ENCODE measurements at places on chromosomes 12 and 14. TPM values are rescaled to one million over a fixed set of nuclear protein-coding genes. Genes with fewer than 3 reads are reported as not detected.

GRCh38 chr12:37548266-37548805 lies 768.2 kb upstream of the ALG10B start:
- ATAC-seq = no peak

The ADCY6 gene
- total RNA-seq = 18.6 TPM

DNA sequence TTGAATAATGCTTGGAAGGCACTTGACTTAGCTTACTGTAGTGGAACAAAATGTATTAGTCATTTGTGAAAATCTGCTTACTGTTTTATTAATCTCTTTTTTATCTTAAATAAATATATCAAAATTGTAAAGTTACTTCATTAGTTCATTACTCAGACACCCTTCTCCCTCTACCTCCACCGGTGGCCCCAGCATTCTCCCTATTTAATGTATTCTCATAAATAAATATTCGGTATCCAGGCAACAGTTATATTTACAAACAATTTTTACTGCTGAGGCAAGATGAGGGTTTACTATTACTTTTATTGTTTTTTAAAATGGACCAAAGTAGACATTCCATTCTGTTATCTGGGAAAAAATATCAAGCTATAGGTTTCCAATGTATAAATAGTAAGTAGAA lies 19.6 kb upstream of the ALX1 start:
- ATAC-seq = no peak

GRCh38 chr14:90290337-90291011 lies 34.1 kb downstream of the PSMC1 start:
- ATAC-seq = no peak

The KITLG gene
- 2.5 TPM for total RNA-seq

The BICDL1 gene
- total RNA-seq = 1.8 TPM

DNA sequence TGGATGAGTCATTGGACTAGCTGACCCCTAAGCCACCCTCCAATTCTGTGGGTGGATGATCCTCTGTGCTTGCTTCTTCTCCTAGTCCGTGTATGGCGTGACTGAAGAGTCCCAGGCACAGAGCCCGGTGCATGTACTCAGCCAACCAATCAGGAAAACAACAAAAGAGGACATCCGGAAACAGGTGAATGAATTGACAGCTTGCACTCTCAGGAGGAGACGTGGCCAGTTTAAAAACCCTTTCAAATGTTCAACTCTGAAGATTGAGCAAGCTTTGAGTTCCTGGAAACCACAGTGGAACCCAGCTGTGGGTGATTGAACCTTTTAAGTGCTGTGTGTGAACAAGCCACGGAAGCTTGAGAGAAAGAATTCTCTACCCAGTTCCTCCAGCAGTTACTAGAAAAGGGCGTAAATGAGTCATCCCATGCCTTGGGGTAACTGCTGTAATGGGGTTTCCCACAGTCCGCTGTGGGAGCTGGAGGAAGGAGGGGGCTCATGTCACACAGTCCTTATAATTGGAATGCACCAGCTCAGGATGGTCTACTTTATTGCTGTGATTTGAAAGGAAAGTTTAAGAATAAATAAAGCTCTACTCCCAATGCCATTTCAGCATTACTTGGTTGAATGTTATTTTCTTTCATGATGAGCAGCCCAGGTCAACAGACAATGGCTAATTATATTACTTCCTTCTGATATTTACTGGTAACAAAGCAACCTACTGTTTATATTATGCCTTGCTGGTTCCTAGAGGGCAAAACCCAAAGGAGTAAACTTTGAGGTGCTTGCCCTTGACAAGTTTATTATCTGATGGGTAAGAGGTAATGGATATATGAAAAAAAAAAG lies 417.0 kb downstream of the DPF3 start:
- peak; percentile 64 for ATAC-seq

DNA sequence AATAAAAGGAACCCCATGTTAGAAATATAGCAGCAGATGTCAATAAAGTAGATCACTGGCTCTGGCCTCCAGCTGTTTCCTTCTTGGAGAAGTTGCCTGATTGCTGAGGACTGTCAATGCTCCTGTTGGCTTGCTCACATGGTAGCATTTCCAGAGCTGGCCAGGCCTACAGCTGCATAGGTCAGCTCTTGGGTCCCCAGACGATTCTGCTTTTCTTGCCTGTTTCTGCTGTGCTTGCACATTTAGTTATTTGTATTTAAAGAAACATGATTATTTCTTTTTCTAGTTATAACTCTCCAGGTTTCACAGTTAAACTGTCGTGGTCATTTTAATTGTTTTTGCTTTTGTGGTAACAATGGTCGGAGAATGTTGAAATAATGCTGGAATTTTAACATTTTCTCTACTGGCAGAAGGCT lies 7.2 kb downstream of the NAV3 start:
- ATAC-seq = no peak

DNA sequence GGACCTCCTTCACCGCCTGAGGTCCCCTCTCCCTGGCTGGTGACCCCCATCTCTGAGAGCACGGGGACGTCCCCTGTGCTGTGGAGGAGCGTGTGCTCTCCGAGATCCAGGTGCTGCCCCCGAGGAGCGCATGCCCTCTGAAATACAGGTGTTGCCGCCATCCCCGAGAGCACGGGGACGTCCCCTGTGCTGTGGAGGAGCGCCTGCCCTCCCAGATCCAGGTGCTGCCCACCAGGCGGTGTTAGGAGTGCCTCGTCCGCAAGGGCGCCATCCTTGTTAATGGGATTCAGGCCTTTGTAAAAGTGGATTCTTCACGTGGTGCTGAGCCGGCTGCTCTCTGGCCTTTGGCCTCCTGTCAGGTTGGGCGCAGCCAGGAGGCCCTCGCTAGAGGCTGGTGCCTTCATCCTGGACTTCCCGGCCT lies 10.1 kb downstream of the NOC4L start:
- no peak for ATAC-seq

- ATAC-seq = no peak
These were observed 1.4 kb downstream of the ZFYVE1 start for GRCh38 chr14:73025544-73025943.

The MYH6 gene
- total RNA-seq = 0.10 TPM

The ADAM21 gene
- total RNA-seq = 4.1 TPM

GRCh38 chr14:100828031-100828769 lies 2.3 kb downstream of the MEG3 start:
- peak; percentile 53 for ATAC-seq

GRCh38 chr12:118964988-118965387 lies 16.4 kb upstream of the SRRM4 start:
- ATAC-seq = no peak

- ATAC-seq = no peak
These were observed 18.9 kb downstream of the SNRPF start for GRCh38 chr12:95877622-95878021.

DNA sequence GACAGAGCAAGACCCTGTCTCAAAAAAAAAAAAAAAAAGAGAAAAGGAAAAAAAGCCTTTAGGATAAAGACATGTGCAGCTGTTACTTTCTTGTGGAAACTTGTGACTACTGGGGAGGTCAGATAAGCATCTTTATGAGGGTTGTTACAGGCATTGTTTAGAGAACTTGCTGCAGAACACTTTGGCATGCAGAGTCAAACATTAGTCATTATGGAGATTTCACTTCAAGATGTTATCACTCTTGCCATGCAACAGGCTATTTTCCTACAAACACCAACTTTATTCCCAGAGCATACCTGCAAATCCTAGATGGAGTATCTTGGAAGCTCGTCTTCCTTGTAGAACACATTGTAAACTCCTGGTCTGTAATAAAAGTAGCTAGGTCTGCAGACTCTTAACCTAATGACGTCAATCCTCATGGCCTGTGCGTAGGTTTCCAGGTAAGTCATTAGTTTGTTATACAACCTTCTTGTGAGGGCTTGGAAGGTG lies 36.3 kb upstream of the WDR89 start:
- no peak for ATAC-seq

The KLRB1 gene
- 0.29 TPM for total RNA-seq

The GDF11 gene
- 9.7 TPM for total RNA-seq

The CRIP2 gene
- 49.0 TPM for total RNA-seq

DNA sequence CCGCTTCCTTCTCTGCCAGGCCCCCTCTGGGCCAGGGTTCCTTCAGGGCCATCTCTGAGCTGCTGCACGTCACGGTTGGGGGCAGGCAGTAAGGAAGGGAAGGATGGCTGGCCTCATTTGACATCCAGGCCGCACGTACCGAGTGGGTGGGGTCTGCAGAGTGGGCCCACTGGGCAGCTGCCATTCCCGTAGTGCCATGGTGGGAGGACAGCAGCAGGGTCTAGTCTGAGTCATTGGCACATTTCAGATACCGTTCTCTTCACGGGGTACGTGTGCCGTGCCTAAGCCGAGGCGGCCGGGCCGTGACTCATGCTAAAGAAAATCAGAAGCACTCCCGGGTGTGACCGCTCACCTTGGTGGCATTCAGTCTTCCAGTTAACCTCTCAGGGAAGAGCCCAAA lies 43.9 kb downstream of the IL31 start:
- no peak for ATAC-seq

DNA sequence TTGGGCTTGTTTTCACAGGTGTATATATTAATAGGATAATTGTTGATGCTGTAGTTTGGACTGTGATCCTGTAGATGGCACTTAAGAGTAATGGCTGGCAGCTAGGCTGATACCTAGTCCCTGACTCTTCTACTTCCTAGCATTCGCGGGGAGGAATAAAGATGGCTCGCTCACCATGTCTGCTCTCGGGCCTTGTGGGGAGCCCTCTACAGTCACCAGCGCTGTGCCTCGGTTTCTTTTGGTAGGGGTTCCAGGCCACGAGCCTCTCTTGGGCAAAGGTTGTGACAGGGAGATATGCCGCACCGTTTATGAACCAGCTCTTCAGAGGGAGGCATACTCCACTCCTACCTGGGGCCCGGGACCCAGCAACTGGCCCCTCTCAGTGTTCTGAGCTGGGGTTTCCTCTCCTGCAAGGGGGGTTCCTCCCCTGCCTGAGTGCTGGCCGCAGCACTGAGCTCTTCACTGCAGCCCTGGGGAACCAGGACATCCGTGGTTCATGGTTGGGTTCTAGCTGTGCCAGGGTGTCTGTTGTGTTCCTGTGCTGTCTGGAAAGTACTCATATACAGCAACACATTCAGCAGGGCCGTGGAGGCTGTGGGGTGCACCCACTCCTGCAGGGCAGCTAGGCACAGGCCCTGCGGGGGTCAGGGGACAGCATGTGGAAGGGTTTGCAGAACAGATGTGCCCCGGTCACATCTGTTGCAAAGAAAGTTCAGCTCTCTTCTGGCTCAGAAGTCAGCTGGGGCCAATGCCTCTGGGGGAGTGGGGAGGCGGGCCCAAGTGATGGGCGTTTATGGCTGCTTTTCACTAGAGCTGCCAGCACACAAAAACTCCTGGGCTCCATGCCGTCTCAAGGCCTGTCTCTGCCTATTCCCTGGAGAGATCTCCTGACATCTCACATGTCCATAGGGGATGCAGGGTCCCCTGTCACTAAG lies 147.9 kb downstream of the PPFIA2 start:
- ATAC-seq = peak; percentile 18

- ATAC-seq = no peak
These were observed 41.1 kb downstream of the YAF2 start for GRCh38 chr12:42196723-42197603.

DNA sequence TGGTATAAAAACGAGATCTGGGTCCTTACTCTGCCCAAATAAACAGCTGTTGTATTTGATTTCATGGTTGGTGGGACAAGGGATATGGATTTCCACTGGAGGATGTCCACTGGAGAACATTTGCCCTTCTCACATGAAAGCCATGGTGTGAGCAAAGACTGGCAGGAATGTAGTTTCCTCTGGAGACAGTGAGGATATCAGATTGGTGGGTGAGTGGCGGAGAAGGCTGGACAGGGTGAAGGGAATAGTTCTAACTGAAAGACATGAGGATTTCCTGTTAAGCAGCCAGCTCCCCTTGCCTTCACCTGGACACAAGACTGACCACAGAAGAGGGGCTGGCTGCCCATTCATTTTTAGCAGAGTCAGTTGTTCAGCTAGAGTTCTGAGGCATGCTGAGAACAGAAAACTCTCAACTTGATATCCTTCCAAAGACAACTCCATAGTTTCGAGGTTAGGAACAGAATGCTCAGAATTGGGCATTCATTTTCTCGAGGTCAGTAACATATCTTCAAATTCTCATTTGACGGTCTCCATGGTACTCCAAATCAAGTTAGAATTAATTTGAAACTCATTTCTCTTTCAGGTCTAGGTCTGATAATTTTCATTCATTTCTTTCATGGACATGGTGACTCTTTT lies 365.7 kb downstream of the LRIG3 start:
- ATAC-seq = no peak

DNA sequence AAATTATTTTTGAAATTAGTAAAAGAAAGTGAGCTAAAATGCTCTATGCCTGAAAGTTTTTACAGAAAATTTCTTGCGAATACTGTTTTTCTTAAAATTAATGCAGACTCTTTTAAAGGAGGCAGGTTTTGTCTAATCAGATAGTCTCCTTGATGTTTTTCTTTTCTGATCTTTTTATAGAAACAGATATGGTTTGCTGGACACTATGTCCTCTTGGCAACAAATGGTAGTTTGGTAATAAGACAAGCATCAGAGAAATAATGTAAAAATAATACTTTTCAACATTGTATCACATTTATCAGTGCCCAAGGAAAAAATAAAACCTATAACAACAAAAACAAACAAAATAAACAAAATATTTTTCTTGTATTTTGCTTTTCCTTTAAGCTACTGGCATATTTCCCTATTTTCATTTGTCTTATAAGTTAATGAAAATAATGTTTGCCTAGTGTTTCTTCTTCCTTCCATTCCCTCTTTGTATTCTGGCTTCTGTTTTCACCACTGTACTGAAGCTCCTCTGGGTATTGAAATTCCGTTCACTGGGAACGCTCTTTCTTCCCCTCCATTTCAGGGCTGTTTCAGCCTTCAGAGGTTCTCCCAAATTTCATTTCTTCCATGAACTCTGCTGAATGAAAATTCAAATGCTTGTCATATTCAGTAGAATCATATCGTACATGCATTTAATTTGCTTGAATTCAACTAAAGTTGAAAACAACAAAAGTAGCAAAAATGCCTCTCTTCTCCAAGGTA lies 115.3 kb downstream of the TRMT5 start:
- ATAC-seq = no peak

DNA sequence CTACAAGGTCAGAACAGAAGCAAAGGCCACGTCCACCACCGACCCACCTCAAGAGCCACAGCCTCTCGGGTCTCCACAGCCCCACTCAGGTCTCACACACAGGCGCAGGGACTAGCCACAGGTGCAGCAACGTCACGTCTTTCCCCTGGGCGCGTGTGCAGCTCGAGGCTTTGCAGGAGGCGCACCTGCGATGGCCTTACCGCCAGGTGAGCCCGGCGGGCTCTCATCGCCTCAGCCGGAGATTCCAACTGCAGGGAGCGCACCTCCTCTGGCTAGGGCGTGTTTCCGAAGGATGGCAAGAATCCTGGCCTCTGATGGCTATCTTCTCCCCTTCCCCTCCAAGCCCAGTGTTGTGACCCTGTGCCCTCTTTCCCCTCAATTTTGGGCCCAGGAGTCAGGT lies at the start of gene HIGD1C:
HIGD1C (plus strand) TSS at position 35 of the 400 bp plus-strand sequence. CDS start 1,455 bp downstream, outside the sequence.
- no peak for ATAC-seq

Data from motor neuron (in vitro differentiated cells).